ENCODE measurements at places on chromosomes 2 and 18.

GRCh38 chr2:84732897-84733778 lies 147.7 kb downstream of the TRABD2A start:
- no peak for DNase-seq

GRCh38 chr2:167575276-167575675 lies 672.1 kb downstream of the STK39 start:
- no peak for DNase-seq

DNA sequence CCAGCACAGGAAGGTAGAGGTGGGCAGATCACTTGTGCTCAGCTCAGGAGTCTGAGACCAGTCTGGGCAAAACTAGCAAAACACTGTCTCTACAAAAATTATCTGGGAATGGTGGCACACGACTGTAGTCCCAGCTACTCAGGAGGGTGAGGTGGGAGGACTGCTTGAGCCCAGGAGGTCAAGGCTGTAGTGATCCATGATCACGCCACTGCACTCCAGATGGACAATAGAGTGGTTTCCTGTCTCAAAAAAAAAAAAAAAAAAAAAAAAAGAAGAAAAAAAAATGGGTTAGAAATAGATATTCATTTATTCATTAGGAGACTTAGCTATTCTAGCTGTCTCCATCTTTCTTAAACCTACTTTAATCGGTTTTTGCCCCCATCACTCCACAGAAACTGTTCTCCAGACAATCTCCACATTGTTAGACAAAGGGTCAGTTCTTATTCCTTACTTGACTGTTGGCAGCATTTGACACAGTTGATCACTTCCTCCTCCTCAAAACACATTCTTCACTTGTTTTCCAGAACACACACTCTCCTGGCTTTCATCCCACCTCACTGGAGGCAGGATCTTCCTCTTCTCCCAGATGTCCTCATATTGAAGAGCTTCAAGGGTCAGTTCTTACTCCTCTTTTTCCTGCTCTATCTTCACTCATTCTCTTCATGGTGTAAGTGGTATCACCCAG lies 103.1 kb downstream of the DTNB start:
- DNase-seq = no peak

- DNase-seq = no peak
Measured at GRCh38 chr2:15311926-15312325, 249.2 kb downstream of the NBAS start.

DNA sequence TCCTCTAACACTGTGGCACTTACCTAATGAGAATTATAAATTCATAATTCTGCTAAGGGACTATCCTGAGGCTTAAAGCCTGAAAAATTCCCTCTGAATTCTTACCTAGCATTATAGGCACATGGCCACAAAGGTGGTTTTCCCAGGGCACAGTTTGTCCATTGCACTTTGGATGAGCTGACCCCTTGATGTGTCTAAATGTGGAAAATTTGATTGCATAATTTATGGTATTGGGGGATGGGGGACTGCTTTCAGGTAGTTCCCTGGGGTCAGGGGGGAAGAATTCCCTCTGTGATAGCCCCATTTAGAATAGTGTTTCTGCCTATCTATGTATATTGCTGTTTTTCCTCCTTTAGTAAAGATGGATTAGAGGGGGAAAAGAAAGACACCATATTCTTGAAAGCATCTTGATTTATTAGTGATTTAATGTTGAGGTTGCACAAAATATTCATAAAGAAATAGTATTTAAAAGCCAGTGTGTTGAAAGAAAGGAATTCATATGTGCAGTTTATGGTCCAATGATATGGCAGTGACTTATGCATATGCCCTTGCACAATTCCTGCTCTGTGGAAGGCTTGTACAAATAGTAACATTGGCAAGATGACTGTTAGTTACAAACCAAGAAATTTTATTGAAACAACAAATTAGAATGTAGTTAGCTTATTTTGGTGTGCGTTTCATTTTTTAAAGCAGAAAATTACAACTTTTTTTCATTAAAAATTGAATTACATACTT lies 8.7 kb upstream of the HTR2B start:
- DNase-seq = no peak

GRCh38 chr2:37333256-37333655 lies 8.6 kb upstream of the PRKD3 start:
- DNase-seq = no peak

GRCh38 chr18:6482198-6482977 lies 67.7 kb upstream of the L3MBTL4 start:
- DNase-seq = no peak

GRCh38 chr2:8076448-8077342 lies 605.2 kb upstream of the ID2 start:
- peak; percentile 2 for DNase-seq

- no peak for DNase-seq
Measured at GRCh38 chr2:236580746-236581355, 11.2 kb downstream of the ACKR3 start.

GRCh38 chr18:45103319-45104048 lies 422.8 kb downstream of the SETBP1 start:
- DNase-seq = no peak
